ENCODE measurements at places on chromosomes 13 and 19.

DNA sequence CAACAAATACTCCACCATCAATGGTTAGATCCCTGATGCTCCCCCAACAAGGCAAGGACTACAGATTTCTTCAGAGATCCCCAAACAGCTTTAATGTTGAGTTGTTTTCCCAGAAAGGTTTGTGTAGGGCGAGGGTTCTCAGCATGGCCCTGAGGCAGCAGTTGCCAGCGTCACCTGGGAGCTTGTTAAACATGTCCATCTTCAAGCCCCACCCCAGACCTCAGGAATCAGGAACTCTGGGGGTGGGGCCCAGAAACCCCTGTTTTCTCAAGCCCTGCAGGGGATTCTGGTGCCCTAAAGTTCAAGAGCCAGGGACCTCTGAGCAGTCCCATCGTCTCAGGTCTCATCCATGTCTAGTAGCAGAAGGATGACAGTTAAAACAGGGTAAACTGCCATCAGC, 9.6 kb downstream of the EFNB2 start:
- DNase-seq: no peak

- DNase-seq: no peak
These were observed 7.7 kb downstream of the DOCK6 start for GRCh38 chr19:11254666-11255065.

DNA sequence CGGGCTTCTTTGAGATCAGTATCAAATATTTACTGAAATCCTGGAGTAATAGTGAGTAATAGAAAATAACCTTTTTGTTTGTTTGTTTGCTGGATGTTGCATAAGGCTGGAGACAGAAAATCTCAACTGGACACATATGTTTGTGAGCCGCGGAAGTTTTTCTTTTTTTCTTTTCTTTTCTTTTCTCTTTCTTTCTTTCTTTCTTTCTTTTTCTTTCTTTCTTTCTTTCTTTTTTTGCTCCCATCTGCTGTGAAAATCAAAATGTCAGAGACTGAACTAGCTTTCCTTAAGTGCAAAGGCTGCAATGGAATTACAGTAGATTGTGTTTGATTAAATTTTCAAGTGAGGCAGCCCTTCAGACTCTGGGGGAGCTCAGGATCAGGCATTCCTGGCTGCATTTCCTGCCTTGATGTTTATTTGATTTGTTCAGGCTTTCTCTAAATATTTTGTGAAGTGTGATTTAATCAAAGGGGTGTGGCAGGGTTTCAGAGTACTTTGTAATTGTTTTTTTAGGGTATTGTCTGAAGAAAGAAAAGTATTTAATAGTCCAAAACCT, 319 bp downstream of the FRY start:
- no peak for DNase-seq

DNA sequence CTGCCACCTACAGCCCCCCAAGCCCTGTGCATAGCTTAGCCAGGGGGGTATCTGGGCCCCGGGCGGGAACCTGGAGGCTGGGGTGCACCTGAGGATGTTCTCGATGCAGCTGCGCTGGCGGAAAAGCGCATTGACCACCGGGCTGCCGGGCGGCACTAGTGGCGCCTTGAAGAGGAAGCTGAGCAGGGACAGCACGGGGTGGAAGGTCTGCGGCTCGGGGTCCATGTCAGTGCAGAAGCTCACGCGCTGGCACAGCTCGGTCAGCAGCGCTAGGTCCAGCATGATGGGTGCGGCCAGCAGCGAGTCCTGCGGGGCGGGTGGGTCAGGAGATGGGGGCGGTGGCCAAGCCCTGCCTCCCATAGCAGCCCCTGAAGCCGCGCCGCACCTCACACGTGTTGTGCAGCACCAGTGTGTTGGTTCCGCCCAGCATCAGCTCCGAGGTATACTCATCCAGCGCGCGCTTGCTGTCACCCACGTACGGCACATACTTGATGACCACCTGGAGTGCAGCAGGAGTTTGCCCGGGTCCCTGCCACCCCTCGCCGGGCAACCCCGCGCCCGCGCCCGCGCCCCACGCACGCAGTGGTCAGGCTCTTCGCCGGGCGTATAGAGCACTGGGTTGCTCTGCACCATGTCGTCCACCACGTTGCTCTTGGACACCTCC, 2.6 kb downstream of the ISYNA1 start:
- DNase-seq: no peak

GRCh38 chr13:34046457-34046856, 228.5 kb downstream of the RFC3 start:
- DNase-seq: no peak

DNA sequence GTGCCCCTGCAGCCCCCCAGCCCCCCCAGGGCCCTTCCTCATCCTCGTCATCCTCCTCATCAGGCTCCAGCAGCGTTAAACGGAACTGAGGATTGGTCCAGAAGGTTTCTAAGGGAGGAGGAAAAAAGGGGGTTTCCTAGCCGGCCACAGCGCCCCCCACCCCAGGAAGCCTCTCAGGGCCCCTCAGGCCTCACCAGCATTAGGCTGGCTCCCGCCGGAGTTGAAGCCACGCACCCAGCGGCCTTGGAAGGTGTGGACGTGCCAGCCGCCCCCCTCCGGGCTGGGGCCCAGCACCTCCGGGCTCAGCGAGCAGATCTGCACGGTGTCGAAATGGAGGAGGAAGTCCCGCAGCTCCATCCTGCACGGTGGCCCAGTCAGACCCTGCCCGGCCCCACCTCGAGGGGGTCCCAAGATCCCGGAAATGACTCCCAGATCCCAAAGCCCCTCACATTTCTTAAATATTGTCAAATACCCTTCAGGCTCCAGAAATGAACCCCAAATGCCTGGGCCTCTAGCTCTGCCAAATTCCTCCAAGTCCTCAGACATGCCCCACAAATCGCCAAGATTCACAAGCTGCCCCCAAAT, 6.9 kb downstream of the CAPN12 start:
- DNase-seq: no peak

- peak; percentile 98 for DNase-seq
These were observed 49.1 kb upstream of the EHD2 start for GRCh38 chr19:47663911-47664771.
